ENCODE measurements at places on chromosomes 3 and 15.

DNA sequence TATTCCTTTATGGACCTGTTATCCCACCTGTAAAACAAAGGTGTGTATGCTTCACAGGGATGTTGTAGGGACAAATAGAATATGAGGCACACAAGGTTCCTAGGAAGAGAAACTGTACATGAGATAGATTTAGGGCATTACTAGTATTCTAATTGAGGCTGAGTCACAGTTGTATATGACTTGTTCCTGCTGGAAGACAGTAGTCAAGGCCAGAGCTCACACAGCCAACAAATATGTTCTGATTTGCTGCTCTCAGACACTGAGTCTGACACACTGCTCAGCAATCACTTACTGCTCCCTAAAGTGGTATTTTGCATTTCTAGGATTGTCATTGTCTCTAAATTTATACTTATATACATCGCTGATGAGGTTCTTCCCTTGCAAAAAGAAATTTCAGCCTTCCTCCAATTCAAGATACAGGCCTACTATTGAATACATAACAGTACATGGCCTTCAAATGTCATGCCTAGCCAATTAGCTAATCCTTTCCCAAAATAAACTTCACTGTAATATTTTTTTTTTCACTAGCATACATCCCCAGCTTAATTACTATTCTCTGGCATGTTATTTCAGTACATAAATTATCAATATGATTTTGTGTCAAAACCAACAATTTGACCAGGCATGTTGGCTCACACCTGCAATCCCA, 69.8 kb downstream of the TIGIT start:
- H3K4me3 ChIP-seq: no peak overlapping the region
- no peak overlapping the region for H3K27ac ChIP-seq
- peaks cover 2% of the 10 kb centered on the region for H3K4me1 ChIP-seq
- no peaks in the 10 kb centered on the region for H3K27me3 ChIP-seq
- DNase-seq: no peak
- peaks cover 40% of the 10 kb centered on the region for H3K36me3 ChIP-seq

- peaks cover 8% of the 10 kb centered on the region for H3K4me1 ChIP-seq
- H3K36me3 ChIP-seq: no peaks in the 10 kb centered on the region
- DNase-seq: peak; percentile 39
- no peak overlapping the region for H3K4me3 ChIP-seq
These were observed 3.6 kb downstream of the GALNT15 start for GRCh38 chr3:16177962-16178627.

DNA sequence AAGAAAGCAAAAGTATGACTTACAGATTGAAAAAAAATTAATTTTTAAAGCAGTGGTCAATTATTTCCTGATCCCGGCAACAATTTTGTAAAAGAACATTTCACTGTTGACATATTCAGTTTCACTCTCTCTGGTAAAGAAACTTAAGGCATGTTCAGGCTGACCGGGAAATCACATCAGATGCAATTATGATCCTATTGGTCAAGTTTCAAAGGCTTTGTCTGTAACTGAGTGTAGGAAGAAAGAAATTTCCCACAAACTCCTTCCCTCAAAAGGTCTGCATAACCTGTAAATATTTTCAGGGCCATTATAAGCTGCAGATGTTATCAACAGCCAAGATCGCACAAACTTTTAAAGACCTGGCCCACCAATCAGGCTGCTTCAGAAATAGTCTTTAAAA, 205.4 kb upstream of the IGF1R start:
- H3K27me3 ChIP-seq: peaks cover 2% of the 10 kb centered on the region
- H3K27ac ChIP-seq: no peak overlapping the region
- H3K4me3 ChIP-seq: no peak overlapping the region

DNA sequence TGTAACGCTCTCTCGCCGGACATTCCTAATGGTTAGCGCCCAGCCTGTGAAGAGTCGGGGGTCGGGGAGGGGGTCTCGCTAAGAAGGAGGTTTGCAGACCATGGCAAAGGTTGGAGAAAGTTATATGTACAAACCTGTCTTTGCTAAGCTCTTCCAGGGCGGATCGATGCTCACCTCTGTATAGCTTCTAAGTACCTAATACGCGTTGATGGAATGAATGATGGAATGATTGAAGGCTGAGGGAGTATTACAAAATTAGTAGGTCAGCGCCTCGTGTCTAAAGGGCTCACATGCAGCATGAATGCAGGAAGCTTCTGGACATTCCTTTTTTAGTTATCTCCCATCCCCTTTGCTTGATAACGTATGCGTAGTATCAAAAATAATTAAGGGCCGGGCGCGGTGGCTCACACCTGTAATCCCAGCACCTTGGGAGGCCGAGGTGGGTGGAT, 305 bp upstream of the KPNA1 start:
- H3K27me3 ChIP-seq: no peaks in the 10 kb centered on the region
- no peak for DNase-seq
- peak overlapping the region; percentile 82 for H3K27ac ChIP-seq
- peak overlapping the region; percentile 85 for H3K4me3 ChIP-seq

GRCh38 chr15:80478075-80478474, 73.9 kb downstream of the ARNT2 start:
- H3K4me3 ChIP-seq: no peak overlapping the region
- DNase-seq: no peak
- H3K27ac ChIP-seq: no peak overlapping the region
- H3K27me3 ChIP-seq: no peaks in the 10 kb centered on the region
- H3K4me1 ChIP-seq: no peaks in the 10 kb centered on the region
- H3K36me3 ChIP-seq: no peaks in the 10 kb centered on the region

DNA sequence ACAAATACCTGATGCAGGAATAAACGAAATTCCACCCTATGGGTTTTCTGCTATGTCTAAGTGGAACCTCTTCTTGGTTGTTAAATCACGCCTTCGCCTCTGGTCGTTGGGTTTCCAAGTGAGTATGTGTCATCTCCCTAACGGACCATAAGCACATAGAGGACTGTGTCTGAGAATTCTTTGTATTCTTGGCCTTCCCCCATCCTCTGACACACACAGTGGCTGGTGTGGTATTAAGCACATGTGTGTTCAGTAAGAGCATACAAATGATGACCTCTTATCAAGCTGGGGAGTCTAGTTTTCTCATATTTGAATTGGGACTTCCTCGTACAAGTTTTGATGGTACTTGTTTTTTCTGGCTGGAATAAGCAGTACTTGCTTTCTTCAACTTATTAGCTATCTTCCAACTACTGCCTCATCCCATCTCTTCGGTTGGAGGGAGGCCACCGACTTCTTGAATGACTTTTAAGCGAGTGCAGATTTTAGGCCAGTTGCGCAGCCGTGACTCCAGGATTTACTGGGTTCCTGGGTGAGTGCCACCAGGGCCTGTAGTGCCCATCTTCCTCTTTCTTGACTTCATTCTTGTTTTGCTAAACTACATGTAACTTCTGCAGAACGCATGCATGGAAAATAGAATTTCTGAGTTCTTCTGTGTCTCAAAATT, 240.2 kb downstream of the ADAMTS17 start:
- H3K36me3 ChIP-seq: no peaks in the 10 kb centered on the region
- H3K4me3 ChIP-seq: no peak overlapping the region
- DNase-seq: no peak
- H3K27ac ChIP-seq: no peak overlapping the region
- no peaks in the 10 kb centered on the region for H3K27me3 ChIP-seq
- no peaks in the 10 kb centered on the region for H3K4me1 ChIP-seq

- H3K27ac ChIP-seq: peak overlapping the region; percentile 59
- peaks cover 7% of the 10 kb centered on the region for H3K4me1 ChIP-seq
- H3K27me3 ChIP-seq: no peaks in the 10 kb centered on the region
- no peak overlapping the region for H3K4me3 ChIP-seq
- no peak for DNase-seq
These were observed 200.5 kb downstream of the ITPR1 start for GRCh38 chr3:4693620-4694019.

All from activated B cell treated with CpG ODN at 0.5 μM for 24 hours (primary cell).